Right ventricle myocardium inferior (tissue), 1 donor: ENCODE measurements at places on chromosomes 7 and 10.

DNA sequence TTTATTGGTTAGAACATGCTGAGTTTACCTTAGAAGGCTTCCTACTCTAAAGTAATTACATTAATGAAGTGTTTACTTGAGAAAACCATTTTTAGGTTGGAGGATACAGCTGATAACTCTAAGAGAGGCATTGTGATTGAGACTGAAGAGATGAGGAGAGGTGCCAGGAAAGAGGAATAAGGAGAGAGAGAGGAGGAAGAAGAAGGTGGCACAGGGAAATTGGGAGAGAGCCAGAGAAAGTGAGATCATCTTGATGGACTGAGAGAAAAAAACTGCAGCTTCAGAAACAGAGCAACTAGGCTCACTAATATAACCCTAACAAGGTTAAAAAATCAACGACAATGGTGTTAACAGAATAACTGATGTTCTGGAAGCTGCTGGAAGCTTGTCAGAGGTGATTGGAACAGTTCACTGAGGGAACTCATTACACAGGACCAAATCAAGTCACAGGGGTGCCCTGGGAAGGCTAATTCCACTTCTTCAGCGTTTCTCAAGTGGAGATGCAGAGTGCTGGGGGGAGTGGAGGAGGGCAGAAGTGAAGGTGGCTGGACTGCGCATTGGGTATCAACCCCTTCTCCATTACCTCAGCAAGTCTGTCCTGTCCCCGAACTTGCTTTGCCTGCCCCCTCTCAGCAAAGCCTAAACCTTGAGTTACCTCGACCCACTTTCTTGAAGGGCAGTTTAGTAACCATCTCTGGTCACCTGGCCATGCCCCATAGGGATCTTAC is 6.9 kb upstream of the SORBS1 start:
- DNase-seq = no peak

GRCh38 chr7:99086532-99086931 is 57.4 kb downstream of the SMURF1 start:
- DNase-seq = no peak

DNA sequence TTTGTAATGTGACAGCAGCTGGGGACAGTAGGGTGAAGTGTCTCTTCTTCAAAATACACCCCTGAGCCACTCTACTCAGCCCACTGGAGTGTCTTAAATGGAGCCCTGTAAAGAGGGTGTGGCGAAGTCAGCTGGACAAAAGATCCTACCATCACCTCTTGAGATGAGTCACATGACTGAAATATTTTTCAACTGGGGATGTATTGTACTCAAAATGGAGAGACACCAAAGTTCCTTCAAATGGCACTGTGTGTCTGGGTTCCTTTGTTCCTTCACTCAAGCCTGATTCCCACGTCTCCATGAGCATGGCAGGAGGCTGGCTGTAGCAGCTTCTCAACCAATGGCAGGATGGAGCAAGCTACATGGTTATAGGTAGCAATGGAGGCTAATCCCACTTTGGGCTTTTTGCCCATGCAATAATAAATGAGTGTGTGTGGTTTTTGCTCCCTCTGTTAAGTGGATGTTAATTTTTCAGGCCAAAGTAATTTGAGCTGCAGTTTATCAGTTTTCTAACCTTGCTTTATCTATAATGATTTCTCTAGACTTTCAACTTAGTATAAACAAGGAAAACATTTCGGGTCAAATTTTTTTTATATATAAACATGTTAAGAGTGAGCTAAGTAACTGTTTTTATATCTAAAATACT is 68.2 kb downstream of the CLEC2L start:
- no peak for DNase-seq

DNA sequence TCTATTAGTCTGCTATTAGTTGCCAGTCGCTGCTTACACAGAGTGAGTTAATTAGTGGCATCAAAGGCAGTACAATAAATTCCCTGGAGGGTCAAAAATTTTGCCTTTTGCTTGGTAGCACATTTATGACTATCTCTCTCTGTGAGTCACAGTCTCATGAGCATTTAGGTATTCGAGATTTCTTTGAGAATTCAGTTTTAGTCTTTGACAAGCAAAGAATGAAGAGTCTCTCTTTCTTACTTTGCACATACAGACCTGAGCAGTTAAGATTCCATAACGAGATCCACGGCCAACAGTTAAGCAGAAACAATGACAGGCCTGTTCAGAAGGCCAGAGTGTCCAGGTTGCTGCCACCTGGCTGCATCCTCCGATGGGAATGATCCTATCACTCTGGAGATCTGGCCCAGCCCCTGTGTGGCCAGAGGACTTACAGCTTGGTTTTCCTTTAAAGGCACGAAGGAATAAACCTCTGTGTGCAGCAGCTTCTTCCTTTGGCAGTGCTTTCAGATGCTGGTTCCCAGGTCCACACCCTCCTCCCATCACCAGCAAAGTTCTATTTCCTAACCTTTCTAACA is 80.6 kb downstream of the GLI3 start:
- no peak for DNase-seq

- DNase-seq = no peak
Measured at GRCh38 chr7:77565917-77566316, 28.8 kb downstream of the PTPN12 start.

GRCh38 chr10:114340816-114341215 is 63.5 kb downstream of the AFAP1L2 start:
- no peak for DNase-seq

- DNase-seq = no peak
Measured at GRCh38 chr10:90930971-90931871, 10.3 kb upstream of the ANKRD1 start.

GRCh38 chr10:13347043-13347499 is 1.0 kb downstream of the SEPHS1 start:
- DNase-seq = no peak

DNA sequence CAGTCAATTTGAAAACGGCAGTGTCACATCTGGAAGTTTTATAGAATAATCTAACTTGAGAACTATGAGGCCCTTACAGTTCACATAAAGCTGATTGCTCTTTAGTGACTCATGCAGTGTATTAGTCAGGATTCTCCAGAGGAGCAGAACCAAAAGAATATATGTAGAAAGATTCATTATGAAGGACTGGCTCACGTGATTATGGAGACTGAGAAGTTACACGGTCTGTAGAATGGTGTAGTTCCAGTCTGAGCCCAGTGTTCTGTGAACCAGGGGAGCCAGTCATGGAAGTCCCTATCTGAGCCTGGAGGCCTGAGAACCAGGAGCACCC is 21.5 kb downstream of the RBM33 start:
- DNase-seq = no peak

DNA sequence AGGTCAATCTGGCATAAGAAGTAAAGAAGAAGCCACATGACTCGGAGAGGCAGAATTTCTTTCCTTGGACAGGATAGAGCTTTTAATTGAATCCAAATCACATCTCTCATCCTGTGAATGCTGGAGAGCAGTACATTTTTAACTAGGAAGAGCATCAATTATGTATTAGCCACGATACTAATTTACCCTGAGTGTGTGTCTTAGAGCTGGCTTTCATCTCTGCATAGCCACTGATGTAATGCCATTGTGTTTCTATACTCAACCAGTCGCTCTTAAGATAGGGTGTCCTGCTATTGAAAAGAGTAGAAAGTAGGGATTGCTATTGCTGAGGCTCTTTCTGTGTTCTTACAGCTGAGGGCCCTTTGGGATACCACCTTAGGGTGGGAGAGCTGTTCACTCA is 280.3 kb downstream of the AUTS2 start:
- DNase-seq = no peak

DNA sequence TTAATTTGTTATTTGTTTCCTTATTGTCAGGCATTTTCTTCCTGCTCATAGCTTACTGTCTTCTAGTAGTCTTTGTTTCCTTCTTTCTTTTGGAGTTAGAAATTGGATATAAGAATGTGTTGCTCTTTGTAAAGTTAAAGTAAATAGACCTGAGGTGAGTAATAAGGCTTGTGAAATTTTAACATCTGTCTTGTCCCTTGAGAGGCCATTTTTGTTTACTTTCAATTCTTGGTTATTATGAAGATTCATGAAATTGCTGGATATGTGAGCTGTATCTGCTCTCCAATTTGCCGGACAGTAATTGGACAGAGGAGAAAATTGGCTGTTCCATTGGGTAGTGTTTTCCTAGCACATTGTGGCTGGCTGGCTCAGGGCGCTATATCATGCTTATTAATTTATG is 260.7 kb downstream of the EXOC4 start:
- DNase-seq = no peak

GRCh38 chr7:127822822-127823508 is 171.0 kb downstream of the SND1 start:
- DNase-seq = no peak

DNA sequence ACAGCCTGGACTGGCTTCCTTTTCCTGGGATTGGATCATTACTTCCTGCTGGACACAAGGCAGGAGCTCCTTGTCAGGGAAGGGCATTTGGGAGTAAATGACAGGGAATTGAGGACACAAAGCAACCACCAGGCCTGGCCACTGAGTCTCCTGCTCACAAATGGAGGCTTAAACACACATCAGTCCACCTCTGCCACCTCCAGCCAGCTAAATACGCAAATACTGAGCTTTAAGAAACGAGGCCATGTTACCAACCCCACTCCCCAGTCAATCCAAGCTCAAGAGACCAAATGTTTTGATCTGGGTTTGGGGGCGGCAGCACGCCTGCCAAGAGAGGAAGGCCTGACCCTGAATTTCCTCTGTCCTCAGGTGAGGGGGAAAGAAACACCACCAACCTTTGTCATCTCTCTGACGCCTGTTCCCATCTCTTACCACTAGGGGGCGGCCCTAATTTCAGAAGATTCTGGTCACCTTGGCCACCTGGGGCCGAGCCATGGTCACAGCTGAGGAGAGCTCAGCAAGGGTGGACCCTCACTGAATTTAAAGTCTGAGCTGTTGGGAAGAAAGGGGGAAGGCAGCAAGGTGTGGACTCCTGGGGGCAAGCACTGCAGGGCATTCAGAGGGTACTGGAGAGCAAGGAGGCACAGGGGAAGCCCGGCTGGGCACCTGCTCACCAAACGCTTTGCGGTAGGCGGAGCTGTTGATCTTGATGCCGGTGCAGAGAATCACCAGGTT is 16.5 kb downstream of the AIFM2 start:
- no peak for DNase-seq

GRCh38 chr7:75042286-75042685 is 31.3 kb downstream of the RCC1L start:
- DNase-seq = no peak

- no peak for DNase-seq
Measured at GRCh38 chr10:3364768-3365480, 192.3 kb upstream of the PITRM1 start.

GRCh38 chr10:64369885-64370773 is 848.9 kb downstream of the REEP3 start:
- DNase-seq = no peak

DNA sequence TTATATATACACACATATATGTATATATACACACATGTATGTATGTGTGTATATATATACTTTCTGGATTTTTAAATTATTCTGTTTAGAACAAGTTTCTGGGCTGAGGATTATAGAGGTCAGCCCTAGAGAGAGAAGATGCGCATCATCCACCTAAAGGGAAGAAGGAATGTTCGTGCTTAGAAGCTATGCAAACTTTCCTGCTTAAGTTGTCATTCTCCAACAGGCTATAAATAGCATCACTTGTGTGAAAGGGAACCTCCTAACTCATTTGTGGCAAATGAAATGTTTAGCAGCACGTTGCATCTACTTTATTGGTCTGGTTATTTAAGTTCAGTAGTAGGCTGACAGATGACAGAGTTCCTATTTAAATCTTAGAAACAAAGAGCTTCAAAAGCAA is 23.9 kb upstream of the TPK1 start:
- no peak for DNase-seq

DNA sequence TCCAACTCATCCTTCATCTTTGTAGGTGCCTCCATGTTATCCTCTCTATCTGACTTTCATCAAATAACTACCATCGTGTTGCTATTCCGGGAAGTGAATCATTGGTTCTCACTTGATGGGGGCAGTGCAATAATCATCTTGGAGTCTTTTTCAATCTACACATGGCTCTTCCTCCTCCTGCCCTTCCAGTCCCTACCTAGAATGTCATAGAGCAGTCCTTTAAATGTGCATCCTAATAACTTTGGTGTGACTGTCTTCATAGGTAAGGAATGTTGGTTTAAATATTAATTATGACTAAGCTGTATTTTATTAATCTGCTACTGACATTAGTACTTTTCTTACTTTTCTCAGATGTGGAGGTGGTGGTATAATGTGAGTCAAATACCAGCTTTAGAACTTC is 8.4 kb upstream of the CDK14 start:
- no peak for DNase-seq

GRCh38 chr10:29862923-29863614 is 196.3 kb downstream of the JCAD start:
- DNase-seq = no peak

DNA sequence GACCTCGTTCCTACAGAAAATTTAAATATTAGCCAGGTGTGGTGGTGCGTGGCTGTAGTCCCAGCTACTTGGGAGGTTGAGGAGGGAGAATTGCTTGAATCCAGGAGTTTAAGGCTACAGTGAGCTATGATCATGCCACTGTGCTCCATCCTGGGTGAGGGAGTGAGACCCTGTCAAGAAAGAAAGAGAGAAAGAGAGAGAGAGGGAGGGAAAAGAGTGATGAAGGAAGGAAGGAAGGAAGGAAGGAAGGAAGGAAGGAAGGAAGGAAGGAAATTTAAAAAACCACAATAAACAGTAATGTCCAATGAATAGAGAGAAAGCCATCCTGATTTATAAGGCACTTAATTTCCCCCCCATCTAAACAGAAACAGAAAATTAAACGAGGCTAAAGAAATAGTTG is 9.4 kb downstream of the MYPN start:
- no peak for DNase-seq

DNA sequence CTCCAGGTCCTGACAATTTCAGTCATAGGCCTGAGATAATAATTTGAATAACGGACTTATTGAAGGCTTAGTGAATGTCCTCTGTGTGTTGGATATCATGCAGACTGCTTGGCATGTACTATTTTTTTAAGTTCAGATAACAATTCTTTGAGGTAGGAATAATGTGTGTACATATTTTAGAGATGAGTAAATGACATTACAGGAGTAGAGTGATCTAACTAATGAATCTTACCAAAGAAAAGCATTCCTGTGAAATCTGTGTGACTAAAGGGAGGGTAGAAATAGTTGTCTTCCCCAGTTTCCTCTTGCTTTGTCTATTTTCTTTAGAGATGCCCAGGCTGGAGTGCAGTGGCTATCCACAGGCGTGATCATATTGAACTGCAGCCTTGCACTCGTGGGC is 391.8 kb upstream of the ETV1 start:
- DNase-seq = no peak

- no peak for DNase-seq
Measured at GRCh38 chr10:127926455-127926854, 19.6 kb downstream of the PTPRE start.

- no peak for DNase-seq
Measured at GRCh38 chr7:43195256-43195655, 82.8 kb downstream of the HECW1 start.

- DNase-seq = no peak
Measured at GRCh38 chr7:86600506-86601290, 43.0 kb upstream of the GRM3 start.

- DNase-seq = peak; percentile 70
Measured at GRCh38 chr10:29681676-29682448, 47.1 kb upstream of the SVIL start.

DNA sequence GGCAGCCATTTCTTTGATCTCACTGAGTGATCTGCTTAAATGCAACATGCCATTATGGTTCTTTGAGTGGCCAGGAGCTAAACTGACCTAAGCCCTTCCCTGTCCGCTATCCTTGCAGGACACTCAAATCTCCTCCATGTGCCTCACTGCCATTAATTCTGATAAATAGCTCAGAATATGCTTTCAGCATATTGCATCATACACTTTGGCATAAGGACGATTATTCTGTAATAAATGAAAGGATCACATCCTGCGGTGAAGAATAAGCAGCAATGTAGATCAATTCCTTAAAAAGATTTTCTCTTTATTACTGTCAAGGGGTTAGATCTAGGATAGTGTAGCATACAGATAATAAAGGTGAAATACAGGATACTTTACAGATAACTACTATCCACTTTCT is 231.8 kb upstream of the CTBP2 start:
- no peak for DNase-seq
